Activated CD4-positive, alpha-beta T cell treated with anti-CD3 and anti-CD28 coated beads, Interleukin-2, amount 10 ng/mL, durations not matched to agents 24 days and 14 days (primary cell): ENCODE measurements at places on chromosomes 4 and X.
A peak's percentile ranks its signal among the peaks of the same experiment; 100 is the strongest.

DNA sequence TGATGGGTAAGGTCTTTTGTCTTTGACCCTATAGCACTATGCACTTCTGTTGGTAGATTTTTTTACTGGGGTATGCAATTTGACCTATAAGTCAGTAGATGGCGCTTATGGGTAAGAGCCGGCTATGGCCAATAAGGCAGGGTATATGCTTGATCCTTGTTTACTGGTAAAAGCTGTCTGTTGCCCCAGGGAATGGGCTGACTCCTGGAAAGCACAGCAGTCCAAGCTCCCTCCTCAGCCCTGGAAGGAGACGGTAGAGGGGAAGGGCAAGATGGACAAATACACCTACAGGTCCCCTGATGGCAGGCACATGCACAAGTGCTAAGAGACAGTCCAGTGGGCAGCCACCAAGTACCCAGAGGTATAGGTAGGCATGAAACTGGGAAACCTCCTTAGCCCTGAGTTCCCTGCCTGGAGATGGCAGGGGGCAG is 63.7 kb downstream of the ADAMTS3 start:
- DNase-seq = peak; percentile 55

- DNase-seq = no peak
These were observed 577 bp upstream of the PIM2 start for GRCh38 chrX:48919360-48919841.

GRCh38 chrX:27976284-27976683 is 5.0 kb downstream of the DCAF8L1 start:
- no peak for DNase-seq

GRCh38 chr4:76296286-76296820 is 10.2 kb upstream of the STBD1 start:
- DNase-seq = no peak

GRCh38 chr4:89511776-89512175 is 204.2 kb upstream of the GPRIN3 start:
- DNase-seq = no peak

DNA sequence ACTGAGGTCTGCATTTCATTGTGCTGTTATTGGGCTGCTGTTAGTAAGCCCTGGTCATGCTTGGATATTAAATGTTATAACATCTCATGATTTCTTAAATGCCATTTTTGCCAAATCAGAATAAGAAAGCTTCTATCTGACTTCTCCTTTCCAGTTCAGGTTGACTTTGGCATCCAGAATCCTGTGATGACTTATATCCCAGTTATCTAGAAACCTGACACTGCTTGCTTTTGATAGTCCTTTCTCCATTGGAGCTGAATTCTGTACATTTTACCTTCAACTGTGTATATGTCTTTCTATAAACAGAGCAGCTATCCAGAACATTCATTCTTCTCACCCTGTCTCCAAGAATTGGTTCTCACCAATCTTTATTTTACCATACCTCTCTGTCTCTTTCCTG is 257.7 kb upstream of the GNPDA2 start:
- no peak for DNase-seq

DNA sequence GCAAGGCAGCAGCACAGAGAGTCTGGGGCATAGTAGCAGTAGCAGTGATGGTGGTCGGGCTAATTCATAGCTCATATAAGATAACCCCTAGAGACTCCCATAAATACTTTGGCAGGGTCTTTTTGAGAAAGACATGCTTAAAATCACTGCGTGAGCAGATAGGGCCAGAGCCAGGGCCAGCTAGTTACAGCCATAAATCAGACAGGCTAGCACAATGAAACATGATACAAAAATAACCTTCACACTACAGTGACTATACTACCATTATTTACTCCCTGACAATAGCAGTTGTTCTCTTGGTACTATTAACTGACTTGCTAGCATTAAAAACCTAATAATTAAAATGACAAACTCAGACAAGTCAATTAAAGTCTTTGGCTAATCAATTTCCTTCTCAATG is 295.9 kb downstream of the SMARCA1 start:
- DNase-seq = no peak

DNA sequence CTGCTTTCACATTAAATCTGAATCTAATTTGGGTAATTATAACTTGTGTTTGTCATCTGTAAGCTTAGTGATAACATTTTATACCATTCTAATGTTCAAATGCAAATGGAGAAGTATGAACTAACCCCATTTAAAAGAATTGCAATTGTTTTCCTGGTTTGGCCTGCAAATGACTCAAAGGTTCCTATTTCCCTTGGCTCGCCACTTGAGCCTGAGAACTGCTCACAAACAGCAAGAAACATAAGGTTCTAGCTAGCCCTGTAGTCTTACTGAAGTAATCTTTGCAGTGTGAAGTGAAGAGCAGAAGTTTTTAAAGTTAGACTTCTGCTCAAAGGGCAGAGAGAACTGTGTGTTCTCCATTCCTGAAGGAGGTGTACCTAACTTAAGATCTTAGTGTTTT is 27.2 kb downstream of the UPRT start:
- no peak for DNase-seq
